NCI-H2107 (cell line): ENCODE measurements at places on chromosomes 12 and 14.

DNA sequence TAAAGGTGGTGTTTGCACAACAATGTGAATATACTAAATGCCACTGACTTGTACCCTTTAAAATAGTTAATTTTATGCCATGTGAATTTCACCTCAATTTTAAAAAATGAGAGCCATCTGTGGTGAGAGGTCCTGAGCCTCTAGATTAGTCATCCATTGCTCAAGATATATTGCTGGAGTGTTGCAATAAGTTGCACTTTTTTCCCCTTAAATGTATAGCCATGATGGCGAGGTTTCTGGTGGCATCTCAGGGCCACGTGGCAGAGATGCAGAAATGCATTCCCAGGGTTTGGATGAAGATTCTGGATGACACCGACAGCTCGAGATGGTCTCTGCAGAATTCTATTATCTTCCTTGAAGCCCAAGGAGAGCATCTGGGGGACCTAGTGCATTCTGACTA, 153.7 kb downstream of the AACS start:
- DNase-seq, result no peak

GRCh38 chr12:71935594-71935993, 3.1 kb upstream of the TPH2 start:
- DNase-seq, result no peak

- DNase-seq, result no peak
These were observed 22.8 kb upstream of the MMP17 start for GRCh38 chr12:131805421-131805820.

GRCh38 chr14:72619111-72619571, 274.8 kb downstream of the DPF3 start:
- no peak for DNase-seq

DNA sequence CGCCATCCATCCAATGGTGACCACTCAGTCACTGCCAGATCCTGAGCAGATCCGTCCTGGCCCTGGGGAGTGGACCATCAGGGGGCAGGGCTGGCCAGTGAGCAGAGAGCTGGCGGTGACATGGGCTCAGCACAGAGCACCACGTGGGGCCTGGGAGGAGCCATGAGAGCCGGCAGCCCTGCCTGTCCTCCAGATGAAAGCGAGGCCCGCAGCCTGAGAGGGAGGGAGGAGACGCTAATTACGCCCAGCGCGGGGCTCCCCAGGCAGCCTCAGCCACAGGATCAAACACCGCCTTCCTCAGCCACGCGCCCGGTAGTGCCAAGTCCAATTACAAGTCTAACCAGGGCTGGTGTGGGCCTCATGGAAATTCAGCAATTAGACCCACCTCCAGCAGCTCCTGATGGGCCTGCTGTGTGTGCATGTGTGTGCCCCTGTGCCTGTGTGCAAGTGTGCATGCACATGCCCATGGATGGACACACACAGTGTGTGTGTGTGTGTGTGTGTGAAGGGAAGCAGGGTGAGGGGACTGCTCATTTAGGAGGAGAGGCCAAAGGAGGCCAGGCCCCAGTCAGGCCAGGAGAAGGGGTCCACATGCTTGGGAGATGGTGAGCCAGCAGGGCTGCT, 68.0 kb downstream of the KIF26A start:
- no peak for DNase-seq

GRCh38 chr14:51554953-51555352, 96.8 kb upstream of the FRMD6 start:
- no peak for DNase-seq

- no peak for DNase-seq
These were observed 46.5 kb upstream of the RTL1 start for GRCh38 chr14:100950024-100950423.

DNA sequence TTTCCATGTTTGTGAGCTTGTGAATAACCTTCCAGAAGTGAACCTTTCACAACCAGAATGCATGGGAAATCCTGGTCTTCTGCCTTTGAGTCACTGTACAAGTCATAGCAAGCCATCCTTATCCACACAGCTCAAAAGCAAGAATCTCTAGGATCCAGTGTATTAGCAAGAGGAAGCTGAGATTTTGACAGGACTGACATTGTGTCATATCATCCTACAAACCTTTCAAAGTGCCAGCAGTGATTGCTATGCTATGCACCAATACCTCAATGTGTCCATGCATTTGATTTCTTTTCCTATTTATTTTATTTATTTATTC, 13.5 kb upstream of the NRDE2 start:
- DNase-seq, result no peak

GRCh38 chr12:55738123-55739024, 4.5 kb upstream of the GDF11 start:
- DNase-seq, result peak; percentile 85

- no peak for DNase-seq
These were observed 708.0 kb downstream of the MED13L start for GRCh38 chr12:115569345-115570068.

DNA sequence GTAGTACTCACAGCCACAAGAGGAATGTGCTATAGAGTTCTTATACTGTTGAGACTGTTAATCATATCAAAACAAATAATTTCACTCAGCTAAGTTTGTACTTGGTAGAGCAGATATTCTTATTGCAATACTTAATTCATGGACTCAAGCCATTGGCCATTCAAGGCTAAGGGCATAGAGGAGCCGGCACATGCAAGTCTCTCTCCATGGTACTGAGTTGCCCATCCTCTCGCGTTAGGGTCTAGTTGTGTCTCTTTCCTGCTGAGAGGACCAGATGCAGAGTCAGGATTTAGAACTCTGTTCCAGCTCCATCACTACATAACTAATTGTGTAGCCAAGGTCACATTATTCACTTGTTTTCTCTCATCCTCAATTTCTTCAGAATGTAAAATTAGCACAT, 14.4 kb upstream of the TUNAR start:
- no peak for DNase-seq

DNA sequence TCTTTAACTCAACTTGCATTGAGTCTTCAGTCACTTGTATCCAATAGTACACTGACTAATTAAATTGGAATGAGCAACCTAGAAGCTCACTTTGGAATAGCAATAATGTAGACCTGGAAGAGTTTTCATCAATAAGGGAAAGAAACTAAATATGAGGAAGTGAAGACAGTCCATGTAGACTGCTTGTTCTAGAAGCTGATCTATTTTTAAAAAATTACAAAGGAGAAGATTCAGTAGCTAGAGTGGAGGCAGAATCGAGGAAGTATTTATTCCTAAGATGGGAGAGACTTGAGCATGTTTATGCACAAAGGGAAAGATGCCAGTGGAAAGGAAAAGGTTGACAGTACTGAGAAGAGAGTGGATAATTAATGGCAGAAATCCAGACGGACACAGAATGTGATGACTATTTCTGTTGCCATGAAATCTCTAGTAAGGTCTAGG, 156.3 kb upstream of the PDE3A start:
- DNase-seq, result no peak

- DNase-seq, result no peak
These were observed 53.0 kb upstream of the FUT8 start for GRCh38 chr14:65359503-65359902.

DNA sequence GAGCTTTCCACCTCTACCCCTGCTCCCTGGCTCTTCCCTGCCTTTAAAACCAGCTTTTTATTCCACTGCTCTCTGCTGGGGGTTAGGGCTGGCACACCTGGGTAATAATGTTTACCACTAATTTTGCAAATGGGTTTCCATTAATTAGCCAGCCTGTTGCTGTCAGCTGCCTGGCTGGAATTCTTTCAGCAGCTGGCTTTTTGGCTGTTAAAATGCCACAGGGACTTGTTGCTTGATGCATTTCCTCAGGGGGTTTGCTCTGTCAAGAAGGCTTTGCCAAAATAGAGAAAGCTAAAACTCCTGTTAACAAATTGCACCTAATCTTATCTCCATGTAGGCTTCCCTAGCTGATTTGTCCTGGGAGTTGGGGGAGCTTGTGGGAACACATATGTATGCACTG, 51.8 kb upstream of the PSMC1 start:
- DNase-seq, result no peak

DNA sequence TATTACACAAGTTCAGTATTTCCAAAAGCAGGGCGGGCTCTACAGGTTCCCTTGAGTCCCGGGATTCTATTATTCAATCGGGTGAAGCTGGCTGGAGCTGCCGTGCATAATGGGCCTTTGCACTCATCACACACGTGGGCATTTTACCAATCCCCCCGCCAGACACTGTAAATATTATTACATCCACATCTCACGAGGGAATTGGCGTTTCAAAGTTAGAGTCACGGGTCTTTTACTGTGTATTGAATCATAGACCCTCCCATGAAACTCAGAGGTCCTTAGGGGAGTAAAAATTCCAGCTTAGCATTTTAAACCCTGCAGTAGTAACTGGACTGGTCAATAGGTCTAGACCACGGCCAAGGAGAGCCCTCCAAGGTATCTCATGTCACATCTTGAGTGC, 70.3 kb downstream of the MAP1LC3B2 start:
- DNase-seq, result no peak

- DNase-seq, result no peak
These were observed 24.7 kb downstream of the ISCA2 start for GRCh38 chr14:74518221-74518620.

DNA sequence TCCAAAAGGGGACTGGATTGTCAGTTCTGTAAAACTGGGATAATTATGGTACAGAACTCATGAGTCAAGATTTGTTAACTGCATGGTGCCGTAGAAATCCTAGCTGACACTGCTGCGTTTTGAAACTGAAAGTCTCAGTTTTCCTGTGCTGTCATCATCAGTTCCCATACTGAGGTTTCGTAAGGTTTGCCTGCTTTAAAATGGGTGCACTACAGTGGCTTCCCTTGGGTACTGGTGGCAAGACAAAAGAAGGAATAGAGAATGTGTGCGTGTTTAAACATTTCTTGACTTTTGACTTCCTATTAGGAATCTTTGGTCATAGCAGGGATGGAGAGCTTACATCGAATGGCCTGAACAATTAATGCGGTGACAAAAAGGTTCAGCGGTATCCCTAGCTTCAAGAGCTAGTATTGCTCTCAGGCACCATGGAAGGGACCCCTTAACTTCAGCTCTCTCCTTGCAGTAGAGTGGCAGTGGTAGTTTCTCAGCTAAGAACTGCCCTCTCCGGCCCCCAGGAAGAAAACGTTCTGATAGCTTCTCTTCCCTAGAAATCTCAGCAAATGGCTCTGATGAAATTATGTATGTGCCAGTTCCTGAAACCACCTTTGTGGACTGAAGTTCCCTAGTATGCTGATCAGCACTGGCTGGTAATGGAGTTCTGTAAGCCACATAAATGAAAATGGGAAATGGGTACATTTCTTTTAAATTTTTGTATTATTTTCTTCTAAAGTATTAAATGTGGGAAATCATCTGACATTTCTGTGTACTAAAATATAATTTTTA, 28.9 kb downstream of the ANO6 start:
- DNase-seq, result no peak

DNA sequence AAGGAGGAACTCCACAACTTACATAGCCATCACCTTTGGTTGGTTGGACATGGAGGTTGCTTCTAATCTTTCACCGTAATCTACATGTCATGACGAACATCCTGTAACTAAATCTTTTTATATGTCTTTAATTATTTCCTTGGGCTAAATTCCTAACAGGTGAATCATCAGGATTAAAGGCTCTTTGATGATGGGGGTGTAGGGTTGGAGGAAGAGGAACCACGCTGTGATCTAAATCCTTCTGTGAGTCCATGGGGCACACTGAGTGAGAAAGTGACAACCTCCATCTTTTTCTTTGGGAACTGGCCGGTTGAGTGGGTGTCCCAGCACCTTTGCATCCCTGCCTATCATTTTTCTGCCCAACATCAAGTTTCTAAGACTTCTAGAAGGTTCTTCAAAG, 31.1 kb upstream of the MAP1LC3B2 start:
- DNase-seq, result no peak

- DNase-seq, result no peak
These were observed 84.7 kb downstream of the DACT1 start for GRCh38 chr14:58722441-58722840.

DNA sequence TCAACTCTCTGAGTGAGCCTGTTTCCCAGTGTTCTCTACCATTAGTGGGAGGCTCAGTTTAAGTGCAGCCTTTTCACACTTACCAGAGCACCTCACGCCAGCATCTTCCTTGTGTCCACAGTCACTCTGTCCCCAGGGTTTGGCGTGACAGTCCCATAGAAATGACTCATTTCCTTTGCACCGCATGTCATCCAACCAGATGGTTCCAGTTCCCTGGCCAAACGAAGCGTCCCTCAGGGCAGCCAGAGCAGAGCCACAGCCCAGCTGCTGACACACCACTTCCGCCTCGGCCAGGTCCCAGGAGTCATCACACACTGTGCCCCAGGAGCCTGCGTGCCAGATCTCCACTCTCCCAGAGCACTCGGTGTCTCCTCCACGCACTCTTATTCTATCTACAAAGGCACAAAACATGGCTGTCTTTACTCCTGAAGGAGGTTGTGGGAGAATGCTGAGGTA, 65.4 kb downstream of the ACSM4 start:
- DNase-seq, result no peak

DNA sequence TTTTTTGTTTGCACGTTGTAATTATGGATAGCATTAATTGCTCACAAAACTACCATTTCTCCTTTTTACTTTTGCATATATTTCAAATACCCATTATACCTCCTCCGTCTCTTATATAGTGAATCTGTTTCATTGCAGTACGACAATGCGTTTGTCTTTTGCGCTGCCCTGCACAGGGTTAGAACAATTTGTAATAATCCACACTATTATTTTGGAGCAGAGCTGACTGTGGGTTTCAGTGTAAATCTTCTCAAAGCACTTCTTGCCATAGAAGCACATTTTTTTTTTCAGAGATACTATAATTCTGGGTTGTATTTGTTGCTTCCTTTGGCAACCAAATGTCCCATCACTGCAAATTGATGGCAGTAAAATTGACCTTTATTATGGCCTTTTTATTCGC, 451.8 kb upstream of the STXBP6 start:
- no peak for DNase-seq

- no peak for DNase-seq
These were observed 60.1 kb downstream of the LRIG3 start for GRCh38 chr12:58860056-58860787.
